ENCODE measurements at places on chromosomes 3 and 15.

DNA sequence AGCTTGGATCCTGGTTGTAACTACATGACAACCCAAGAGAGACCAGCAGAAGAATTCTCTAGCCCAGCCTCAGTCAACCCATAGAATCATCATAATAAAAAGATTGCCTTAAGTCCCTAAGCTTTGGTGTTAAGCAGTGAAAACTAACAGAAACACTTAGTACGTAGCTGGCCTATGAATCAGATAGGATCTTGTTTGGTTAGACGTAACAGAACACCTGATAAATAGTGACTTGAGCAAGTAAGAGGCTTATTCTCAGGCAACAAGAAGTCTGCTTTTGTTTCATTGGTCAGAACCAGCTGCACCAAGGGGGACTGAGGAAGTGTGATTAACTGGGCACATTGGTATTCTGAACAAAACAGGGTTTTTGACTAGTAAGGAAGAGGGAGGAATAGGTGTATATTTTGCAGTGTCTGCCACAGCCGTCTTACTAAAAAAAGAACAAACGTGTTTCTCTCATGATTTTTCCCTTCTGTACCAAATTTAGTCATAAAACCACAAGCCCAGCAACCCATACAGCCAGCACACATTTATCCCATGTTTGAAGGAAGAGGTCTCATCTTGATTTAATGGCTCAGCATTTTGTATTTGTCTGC lies 53.3 kb upstream of the GLCE start:
- DNase-seq = no peak

GRCh38 chr3:184231671-184232070 lies 2.3 kb downstream of the VWA5B2 start:
- no peak for DNase-seq

DNA sequence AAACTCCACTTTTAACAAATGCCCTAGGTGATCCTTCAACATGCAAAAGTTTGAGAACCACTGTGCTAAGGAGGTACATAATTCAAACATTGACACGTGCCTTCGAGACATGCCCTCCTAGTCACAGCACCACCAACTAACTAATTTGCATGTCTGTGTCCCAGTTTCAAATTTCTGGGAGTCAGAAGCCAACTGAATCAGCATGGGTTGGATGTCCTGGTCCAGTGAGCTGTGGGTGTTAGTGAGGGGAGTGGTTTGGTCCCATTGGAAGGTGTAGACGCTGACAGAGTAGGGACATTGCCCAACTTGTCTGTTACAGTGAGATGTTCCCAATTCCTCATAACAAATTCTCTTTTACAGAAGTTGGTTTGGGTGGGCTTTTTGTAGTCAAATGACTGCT lies 67.3 kb upstream of the ADPGK start:
- DNase-seq = no peak

DNA sequence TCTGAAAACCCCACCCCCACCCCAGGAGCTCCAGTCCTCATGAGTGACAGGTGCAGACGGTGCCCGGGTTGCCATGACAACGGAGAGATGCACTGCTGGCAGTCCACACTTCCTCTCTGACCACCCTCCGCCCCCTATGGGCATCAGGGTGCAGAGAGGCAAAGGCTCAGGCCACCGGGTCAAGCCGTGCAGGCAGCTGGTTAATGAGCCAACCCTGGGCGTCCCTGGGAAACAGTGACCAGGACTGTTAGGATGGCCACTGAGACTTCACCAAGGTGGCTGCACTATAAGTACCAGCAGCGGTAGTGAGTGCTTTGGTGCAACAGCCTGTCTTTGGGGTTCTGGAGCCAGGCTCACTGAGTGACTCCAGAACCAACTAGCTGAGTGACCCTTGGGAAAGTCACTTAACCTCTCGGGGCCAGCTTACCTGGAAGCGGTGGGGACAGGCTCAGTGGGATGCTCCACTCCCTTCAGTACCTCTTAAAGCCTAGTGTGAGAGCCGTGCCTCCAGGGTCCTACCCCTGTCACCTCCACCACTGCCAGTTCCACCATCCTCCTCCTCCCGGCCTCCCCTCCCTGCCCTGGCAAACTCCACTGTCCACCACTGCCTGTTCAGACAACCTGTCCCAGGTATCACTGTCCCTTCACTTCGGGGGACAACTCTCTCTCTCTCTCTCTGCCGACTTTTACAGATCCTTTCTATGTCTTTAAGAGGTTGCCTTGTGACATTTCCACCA lies 121.0 kb upstream of the PRR20G start:
- no peak for DNase-seq

DNA sequence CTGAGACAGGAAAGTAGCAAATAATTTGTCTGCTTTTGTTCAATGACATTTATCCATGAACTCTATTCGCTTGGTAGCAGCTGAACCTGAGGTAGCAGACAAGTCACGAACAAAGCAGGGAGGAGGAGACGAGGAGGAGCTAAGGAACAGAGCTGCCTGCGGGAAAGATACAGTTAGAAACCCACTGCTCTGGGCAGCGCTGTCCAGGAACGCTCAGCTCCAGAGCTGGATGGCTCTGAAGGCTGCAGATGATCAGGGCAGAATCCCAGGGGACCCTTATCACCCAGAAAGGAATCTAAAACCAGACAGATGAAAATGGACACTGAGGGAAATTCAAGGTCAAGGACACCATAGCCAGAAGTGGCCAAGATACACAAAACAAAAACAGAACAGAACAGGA lies 257.8 kb downstream of the CD47 start:
- DNase-seq = no peak

DNA sequence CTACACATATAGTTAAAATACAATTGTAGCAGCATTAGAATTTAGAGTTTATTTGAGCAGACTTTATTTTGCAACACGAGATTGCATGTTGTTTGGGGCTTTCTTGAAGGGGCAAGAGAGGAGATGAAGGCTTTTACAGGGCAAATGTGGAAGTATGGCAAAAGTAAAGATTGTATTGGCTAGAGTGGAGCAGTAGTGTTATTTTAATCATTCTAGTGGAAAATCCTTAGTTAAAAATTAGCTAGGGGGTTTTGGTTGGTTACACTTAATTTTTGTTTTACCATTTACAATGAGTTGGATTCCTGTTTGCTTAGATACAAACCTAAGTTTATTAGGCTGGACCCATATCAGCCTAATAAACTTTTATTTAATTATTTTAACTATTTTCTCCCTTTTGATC lies 4.6 kb downstream of the OR5H15 start:
- no peak for DNase-seq

DNA sequence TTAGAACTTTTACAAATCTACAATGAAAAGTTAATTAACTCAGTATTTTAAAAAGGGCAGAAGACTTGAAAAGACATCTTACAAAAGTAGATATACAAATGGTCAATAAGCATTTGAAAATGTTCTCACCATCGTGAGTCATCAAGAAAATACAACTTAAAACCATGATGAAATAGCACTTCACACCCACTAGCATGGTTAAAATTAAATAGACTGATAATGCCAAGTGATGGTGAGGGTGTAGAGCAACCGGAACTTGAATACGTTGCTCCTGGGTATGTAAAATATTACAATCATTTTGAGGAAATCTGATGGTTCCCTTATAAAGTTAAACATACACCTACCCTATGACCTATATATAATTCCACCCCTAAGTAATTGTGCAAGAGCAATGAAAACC lies 319.8 kb upstream of the UMPS start:
- no peak for DNase-seq

- DNase-seq = no peak
These were observed 154.2 kb downstream of the MECOM start for GRCh38 chr3:169509359-169509758.
